Osteocyte (in vitro differentiated cells): ENCODE measurements at places on chromosomes 5 and 9. TPM values are rescaled to one million over a fixed set of nuclear protein-coding genes. Genes with fewer than 3 reads are reported as not detected.

Gene RASEF
- not detected in 2 replicates for total RNA-seq

Gene CD72
- 0.57 and 0.91 TPM in 2 replicates for total RNA-seq

Gene PAPPA
- 214 and 229 TPM in 2 replicates for total RNA-seq

Gene HRH2
- total RNA-seq = not detected in 2 replicates

Gene GABRA1
- total RNA-seq = not detected in 2 replicates

Gene S1PR3
- total RNA-seq = 1.6 and 2.1 TPM in 2 replicates
